ENCODE measurements at places on chromosomes 1 and 21.

DNA sequence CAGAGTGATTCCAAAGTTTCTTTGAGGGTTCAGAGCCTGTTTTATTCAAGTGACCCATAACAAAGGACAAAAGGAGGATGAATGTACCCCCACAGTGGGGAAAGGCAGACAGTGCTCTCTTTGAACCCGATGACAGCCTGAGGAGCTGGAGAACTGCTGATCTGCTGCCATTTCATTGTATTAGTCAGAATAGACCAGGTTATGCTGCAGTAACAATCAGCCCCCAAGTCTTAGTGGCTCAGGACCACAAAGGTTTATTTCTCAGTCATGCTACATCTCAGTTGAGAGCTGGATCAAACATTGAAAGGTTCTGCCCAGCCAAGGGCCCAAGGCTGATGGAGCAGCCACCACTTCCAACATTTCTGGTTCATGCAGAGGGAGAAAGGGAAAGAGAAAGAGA lies 88.9 kb downstream of the HUNK start:
- no peak for DNase-seq

GRCh38 chr1:113779542-113779941 lies 20.3 kb upstream of the PHTF1 start:
- no peak for DNase-seq

DNA sequence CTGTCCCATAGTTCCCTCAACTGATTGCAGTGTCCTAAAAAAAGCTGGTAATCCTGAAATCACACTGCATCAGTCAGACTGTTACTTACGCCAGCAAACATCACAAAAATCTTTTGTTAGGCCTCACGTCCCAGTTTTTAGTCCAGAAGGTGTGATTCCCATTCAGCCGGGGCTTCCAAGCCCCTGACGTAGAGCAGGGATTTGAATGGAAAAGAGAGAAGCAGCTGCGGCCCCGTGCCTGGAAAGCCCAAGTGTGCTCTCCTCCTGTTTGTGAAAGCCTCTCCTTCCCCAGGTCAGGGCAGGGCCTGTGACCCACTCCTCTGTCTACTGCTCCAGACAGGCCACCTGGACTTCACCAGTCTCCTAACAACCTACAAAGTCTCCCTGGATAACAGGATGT lies 20.7 kb downstream of the KCNA10 start:
- no peak for DNase-seq

- no peak for DNase-seq
Observed at GRCh38 chr1:182823220-182823619, 15.9 kb upstream of the DHX9 start.

DNA sequence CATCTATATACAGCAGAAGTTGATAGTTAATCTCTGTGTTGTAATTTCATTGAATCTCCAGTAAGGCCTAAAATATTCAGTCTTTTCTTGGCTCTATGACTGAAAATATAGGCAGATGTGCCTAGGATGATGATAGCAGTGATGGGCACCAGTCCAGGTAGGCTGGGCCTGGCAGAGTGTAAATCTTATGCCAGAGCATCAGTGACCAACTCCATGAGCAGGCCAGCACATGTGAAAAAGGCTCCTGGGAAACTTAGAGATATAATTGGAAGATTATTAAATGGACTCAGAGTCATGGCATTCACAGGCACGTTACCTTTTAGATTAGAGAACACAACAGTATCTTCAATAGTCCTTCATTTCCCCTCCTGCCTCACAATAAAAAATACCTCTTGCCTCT lies 20.7 kb upstream of the CYYR1 start:
- DNase-seq, result no peak

DNA sequence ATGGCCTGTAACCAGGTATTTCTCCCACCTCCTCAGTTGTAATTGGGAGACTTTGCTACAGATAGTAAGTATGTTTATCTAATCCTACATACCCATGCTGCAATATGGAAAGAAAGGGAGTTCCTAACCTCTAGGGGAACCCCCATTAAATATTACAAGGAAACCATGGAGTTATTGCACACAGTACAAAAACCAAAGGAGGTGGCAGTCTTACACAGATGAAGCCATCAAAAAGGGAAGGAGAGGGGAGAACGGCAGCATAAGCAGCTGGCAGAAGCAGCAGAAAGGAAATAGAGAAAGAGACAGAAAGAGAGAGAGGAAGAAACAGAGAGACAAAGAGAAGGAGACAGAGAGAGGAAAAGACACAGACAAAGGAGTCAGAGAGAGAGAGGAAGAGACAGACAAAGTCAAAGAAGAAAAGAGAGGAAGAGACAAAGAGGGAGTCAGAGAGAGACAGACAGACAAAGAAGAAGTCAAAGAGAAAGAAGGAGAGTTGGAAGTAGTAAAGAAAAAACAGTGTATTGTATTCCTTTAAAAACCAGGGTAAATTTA lies 142.9 kb downstream of the FASLG start:
- no peak for DNase-seq

DNA sequence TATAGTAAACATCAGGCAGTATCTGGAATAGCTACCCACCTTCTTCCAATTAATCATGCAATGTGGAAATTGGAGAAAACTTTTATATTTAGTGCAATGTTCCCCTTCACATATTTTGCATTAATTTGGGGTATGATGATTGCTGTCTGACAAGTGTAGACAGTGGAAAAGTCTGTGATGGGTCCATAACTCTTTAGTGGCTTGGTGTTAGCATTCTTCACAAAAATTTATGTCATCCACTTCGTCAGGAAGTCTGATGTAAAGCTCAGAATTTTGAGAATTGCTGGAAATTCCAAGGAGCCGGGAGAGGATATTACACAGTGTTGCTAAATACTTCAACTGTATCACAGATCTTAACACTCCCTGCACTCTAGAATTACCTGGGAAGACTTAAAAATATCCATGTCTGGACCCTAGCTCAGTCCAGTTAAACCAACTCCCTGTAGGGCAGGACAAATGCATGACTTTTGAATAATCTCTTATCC lies 549.7 kb upstream of the PLXNA2 start:
- DNase-seq, result no peak

GRCh38 chr1:238404481-238404880 lies 513.8 kb upstream of the ZP4 start:
- DNase-seq, result no peak
